ENCODE measurements at places on chromosomes 16 and 17.

- DNase-seq = no peak
Observed at GRCh38 chr17:81567191-81567590, 15.0 kb upstream of the FAAP100 start.

- DNase-seq = no peak
Observed at GRCh38 chr17:7897773-7898172, 9.2 kb downstream of the CHD3 start.

DNA sequence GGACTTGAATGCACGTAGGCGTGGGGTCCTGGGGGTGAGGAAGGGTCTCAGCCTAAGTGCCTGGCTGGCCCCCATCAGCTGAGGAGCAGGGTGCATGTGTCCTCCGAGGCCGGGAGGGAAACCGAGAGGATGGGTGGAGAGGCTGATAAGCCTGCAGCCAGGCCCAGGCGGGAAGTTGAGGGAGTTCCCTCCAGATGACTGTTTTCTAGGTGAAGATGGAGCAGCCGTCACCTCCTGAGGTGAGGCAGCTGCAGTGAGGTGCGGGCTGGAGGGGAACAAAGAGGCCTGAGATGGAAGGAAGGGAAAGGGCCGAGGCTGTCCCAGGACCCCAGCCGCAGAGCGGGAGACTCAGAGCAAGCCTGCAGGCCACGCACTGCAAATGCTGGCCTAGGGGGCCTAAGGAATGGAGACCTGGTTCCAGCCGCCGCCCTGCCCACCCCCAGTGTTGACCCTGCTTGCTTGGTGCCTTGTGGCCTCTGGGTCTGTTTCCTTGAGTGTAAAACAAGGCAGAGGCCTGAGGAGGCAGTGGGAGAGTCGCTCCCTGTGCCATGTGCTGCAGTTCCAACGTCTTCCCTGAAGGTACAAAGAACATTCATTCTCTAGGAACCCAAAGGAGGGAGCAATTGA, 3.0 kb downstream of the PECAM1 start:
- no peak for DNase-seq

DNA sequence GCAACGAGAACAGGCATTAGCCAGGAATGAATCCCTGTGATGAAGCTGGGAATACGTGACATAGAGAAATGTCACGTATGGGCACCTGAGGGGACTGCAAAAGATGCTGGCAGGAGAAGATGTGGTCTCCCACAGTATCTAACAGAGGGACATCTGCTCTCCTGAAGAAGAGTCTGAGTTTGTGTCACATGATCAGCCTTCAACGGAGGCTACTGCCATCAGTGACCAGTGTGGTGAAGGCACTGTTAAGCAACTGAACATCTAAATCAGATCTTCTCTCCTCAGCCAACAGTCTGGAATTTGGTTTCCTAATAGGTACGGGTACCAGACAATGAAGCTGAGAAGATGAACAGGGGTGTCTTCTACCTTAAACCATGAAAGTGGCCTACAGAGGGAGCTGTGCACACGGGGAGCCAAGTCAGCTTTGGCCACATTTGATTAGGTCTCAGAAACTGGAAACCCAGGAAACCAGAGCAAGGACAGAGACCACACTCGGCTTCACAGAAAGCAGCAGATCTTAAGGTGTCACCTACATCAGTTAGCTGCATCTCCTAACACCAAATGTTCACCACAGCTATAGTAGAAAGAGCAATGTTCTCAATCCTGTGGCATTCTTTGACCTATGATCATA, 41.8 kb downstream of the BRD7 start:
- no peak for DNase-seq

DNA sequence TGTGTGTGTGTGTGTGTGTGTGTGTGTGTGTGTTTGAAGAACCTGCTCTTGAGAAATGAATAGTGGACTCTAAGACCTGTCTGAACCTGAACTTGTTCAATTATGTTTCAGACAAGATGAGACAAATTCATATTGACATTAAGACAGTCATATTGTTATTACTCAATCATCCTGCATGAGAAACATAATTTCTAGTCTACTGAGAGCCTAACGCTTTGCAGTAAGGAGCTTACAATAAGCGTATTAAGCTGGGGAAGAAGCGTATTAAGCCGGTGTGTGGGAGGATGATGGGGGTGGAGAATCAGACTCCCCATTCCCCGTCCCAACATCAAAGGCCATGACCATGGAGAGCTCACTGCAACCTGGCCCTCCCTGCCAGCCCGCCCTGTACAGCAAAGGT, 22.4 kb upstream of the MNT start:
- no peak for DNase-seq

- DNase-seq = no peak
Observed at GRCh38 chr16:20167323-20167722, 93.6 kb upstream of the GPR139 start.

DNA sequence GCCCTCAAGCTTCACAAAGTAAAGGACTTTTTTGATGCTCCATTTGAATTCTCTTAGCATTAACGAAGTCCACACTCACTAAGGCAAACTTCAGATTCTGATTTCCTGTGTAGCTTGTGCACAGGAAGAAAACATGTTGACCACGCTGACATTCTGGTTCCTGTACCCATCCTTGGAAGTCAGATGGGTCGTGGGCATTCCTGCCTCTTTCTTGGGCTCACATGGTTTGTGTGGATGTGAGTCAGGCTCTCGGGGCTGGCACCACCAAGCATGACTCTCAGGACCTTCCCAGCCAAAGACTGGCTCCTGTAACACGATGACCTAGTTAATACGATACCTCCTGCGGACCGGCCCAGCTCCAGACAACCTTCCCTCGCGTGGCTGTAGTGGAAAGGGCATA, 32.8 kb downstream of the ARSG start:
- DNase-seq = no peak

GRCh38 chr17:38900978-38901656, 24.3 kb upstream of the LASP1NB start:
- DNase-seq = no peak

DNA sequence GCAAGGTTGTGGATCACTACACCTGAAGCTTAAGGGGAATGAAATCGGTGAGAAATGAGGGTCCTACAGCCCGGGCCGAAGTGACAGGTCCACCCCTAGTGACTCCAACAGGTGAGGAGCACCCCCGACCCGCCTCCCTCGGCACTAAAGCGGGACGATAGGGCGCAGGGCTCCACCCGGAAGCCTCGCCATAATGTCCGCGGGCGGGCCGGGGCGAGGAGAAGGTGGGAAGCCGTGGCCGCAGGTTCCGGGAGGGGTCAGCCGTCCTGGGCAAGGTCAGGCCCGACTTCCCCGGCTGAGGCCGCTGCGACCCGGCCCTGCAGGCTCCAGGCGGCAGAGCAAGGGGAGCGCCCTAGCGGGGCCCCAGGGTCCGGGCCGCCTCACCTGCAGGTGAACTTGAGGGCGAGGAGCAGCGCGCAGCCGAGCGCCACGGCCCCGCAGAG, 543 bp downstream of the TXNDC11 start:
- no peak for DNase-seq

- DNase-seq = no peak
Observed at GRCh38 chr16:57069635-57070370, 22.6 kb upstream of the CPNE2 start.

DNA sequence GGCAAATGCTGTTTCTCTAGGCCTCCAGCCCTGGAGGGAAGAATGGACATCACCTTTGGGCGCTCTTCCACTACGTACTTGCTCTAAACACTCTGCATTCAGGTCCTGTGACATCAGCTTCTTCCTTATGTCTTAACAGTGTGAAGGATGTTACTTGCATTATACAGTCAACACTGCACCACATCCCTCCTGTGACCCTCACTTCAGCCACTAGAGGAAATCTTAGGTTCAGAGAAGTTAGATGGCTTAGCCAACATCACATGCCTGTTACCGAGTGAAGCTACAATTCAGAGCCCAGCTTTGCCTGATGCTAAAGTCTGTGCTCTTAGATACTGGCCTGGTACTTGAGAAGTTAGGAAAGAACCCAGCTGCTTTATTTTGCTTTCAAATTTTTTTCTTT, 18.3 kb downstream of the UBFD1 start:
- no peak for DNase-seq

- DNase-seq = no peak
Observed at GRCh38 chr16:27097800-27098230, 31.1 kb downstream of the C16orf82 start.

DNA sequence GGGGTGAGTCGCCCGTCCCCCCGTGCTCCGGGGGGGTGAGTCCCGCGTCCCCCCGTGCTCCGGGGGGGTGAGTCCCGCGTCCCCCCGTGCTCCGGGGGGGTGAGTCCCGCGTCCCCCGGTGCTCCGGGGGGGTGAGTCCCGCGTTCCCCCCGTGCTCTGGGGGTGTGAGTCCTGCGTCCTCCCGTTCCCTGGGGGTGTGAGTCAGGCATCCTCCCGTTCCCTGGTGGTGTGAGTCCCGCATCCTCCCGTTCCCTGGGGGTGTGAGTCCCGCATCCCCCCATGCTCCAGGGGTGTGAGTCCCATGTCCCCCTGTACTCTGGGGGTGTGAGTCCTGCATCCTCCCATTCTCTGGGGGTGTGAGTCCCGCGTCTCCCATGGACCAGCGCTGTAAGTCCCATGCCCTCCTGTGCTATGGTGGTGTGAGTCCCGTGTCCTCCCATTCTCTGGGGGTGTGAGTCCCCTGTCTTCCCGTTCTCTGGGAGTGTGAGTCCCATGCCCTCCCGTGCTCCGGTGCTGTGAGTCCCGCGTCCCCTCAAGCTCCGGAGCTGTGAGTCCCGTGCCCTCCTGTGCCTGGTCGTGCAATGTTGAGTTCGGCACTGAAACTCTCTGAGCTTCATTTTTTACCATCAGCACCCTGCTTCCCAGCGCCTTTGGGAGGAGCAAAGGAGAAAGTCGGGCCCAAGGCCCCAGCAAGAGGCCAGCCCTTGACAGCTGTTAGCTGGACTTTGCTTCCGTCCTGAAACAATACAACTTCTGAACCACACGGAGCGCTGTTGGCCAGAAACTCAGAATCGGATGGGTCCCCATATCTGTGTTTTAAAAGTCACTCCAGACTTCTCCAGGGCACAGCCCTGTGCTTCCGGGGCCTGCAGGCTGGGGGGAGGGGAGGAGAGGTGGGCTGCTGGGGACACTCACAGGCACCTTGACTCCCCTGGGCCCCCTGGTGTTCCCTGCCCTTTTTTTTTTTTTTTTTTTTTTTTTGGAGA, 11.5 kb upstream of the ZC3H18 start:
- no peak for DNase-seq

- no peak for DNase-seq
Observed at GRCh38 chr16:57994778-57995177, 5.7 kb downstream of the ZNF319 start.

Data from left renal pelvis (tissue), 4 donors.